ENCODE measurements at places on chromosomes 4 and X.

GRCh38 chrX:652341-652741, 21.8 kb downstream of the SHOX start:
- no peak for DNase-seq

DNA sequence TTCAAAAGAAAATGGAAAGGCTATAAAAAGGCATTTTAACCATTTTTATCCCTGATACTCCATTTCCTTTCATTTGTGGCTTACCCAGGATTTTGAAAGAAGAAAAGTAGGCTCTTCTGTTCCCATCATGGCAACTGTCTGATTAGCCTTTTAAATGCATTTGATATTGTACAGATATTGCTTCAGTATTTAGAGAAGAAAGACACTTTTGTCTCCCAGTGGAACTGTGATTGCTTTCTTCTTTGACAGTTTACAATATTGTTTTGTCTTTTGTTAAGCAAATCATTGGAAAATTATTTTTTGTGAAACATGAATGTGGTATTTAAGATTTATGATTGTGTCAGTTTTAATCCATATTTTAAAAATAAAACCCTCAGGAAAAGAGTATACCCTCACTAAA, 297.4 kb upstream of the TACR3 start:
- DNase-seq = no peak

- no peak for DNase-seq
These were observed 309.2 kb downstream of the BCOR start for GRCh38 chrX:39788521-39788920.

DNA sequence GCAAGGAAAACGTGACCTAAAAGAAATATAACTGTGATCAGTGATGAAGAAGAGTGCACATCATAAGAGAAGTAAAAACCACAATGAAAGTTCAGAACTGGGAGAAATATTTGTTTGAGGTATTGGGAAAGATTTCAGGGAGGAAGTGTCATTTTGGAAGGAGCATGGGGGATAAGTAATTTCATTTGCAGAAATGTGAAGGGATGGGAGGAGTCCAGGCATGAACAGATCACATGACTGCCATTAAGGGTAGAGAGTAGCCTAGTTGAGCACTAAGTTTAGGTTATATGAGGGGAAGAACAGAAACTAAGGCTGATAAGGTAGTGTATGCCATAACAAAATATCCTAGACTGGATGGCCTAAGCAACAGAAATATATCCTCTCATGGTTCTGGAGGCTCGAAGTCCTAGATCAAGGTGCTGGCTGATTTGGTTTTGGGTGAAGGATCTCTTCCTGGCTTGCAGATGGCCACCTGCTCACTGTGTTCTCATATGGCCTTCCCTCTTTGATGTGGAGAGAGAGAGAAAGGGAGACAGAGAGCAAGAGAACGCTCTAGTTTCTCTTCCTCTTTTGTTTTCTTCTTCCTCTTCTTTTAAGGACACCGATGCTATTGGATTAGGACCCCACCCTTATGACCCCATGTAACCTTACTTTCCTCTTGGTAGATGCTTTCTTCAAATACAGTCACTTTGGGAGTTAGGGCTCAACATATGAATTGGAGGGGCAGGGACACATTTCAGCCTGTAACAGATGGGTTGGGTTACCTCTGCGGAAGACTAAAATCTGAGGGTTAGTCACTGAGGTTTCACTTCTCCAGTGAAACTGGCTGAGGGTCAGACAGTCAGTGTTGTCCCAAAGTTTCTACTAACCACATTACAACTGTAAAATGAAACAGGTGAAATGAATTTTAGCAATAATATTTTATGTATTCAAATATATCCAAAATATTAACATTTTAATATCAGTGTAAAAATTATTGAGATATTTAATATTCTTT, 77.9 kb downstream of the EGF start:
- DNase-seq = no peak

- DNase-seq = no peak
These were observed 179.0 kb upstream of the FGF13 start for GRCh38 chrX:138890491-138890890.

- peak; percentile 65 for DNase-seq
These were observed 126.7 kb downstream of the FRYL start for GRCh38 chr4:48653217-48654014.

DNA sequence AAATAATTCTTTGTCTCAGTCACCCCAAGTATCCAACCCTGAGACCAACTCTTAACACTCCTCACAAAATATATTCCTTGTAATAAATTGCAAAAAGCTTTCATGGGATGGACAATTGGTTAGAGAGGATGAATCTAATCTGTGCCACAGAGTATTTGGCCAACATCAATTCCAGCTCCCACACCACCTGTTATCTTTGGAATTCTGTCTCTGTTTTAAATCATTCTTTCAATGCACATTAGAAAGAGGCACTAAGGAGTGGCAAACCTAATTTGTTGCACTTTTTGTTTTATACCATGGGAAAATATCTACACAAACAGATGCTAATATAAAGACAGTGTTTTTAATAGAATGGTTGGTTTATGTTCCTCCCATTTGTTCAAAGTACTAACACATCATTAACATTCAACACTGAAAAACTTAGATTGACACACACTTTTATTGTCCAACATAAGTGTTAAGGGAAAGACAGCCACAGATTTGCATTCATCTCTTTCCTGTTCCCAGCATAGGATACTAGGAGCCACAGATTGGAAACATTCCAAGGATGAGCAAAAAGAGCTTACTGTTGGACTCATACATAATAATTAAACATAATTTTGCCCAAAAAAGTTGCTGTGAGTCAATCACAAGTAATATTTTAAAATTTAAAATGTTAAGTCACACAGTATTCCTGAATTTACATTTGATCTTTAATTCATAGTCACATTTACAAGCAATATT, 116.4 kb downstream of the PPA2 start:
- no peak for DNase-seq

DNA sequence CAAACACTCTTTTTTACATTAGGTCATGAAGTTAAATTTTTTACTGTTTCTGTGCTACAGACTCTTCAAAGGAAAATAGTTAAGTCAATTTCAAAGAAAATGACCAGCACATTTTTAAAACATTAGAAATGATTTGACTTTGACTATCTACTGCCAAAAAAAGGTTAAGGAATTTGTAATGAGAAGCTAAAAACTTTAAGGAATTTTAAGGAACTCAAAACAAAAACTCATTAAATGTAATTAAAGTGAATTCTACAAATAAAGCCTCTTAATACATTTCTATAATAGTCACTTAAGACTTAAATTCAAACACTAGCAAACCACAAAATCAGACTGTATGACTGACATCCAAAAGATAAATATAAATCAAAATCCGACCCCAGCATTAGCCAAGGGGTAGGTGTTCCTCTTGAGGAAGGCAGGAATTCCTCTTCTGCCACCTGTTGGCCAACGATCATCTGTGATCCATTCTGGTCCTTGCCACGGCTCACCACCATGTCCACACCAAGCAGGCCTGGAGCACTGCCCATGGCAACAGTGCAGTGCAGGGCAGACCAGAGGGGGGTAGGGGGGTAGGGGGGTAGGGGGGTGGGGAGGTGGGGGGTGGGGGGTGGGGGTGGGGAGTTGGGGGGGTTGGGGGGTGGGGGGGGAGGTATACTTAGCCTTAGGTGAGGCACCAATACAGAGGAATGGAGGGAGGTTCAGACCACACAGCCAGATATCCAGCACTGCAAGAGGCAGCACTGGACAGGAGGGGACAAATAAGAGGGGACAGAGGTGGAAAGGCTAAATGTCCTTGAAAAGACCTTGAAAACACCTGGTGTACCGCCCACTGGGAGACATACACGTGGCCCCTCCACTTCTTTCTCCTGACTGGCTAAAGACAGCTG, 287.4 kb downstream of the CHIC1 start:
- DNase-seq = no peak

GRCh38 chrX:9438933-9439494, 25.8 kb upstream of the TBL1X start:
- DNase-seq = no peak

Measured in caudate nucleus (tissue), 63 donors.